NCI-H1930 (cell line): ENCODE measurements at places on chromosomes 2 and 18.
A peak's percentile ranks its signal among the peaks of the same experiment; 100 is the strongest.

- DNase-seq = no peak
These were observed 440.1 kb downstream of the ZEB2 start for GRCh38 chr2:144079803-144080202.

DNA sequence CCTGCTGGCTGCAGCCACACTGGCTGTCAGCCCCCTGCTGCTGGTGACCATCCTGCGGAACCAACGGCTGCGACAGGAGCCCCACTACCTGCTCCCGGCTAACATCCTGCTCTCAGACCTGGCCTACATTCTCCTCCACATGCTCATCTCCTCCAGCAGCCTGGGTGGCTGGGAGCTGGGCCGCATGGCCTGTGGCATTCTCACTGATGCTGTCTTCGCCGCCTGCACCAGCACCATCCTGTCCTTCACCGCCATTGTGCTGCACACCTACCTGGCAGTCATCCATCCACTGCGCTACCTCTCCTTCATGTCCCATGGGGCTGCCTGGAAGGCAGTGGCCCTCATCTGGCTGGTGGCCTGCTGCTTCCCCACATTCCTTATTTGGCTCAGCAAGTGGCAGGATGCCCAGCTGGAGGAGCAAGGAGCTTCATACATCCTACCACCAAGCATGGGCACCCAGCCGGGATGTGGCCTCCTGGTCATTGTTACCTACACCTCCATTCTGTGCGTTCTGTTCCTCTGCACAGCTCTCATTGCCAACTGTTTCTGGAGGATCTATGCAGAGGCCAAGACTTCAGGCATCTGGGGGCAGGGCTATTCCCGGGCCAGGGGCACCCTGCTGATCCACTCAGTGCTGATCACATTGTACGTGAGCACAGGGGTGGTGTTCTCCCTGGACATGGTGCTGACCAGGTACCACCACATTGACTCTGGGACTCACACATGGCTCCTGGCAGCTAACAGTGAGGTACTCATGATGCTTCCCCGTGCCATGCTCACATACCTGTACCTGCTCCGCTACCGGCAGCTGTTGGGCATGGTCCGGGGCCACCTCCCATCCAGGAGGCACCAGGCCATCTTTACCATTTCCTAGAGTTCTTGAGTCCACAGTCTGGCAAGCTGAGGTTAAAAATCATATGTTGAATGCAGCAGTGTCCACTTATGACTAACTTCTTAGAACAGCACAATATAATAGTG is 741 bp downstream of the GPR148 start:
- DNase-seq = no peak

- no peak for DNase-seq
These were observed 122.3 kb upstream of the FHL2 start for GRCh38 chr2:105521176-105521575.

- DNase-seq = no peak
These were observed 134.6 kb downstream of the TSN start for GRCh38 chr2:121890041-121890440.

GRCh38 chr2:196160946-196161345 is 10.4 kb downstream of the STK17B start:
- no peak for DNase-seq

- DNase-seq = no peak
These were observed 31.8 kb upstream of the DLX1 start for GRCh38 chr2:172053486-172053885.

GRCh38 chr2:19287324-19287723 is 71.1 kb downstream of the OSR1 start:
- no peak for DNase-seq

DNA sequence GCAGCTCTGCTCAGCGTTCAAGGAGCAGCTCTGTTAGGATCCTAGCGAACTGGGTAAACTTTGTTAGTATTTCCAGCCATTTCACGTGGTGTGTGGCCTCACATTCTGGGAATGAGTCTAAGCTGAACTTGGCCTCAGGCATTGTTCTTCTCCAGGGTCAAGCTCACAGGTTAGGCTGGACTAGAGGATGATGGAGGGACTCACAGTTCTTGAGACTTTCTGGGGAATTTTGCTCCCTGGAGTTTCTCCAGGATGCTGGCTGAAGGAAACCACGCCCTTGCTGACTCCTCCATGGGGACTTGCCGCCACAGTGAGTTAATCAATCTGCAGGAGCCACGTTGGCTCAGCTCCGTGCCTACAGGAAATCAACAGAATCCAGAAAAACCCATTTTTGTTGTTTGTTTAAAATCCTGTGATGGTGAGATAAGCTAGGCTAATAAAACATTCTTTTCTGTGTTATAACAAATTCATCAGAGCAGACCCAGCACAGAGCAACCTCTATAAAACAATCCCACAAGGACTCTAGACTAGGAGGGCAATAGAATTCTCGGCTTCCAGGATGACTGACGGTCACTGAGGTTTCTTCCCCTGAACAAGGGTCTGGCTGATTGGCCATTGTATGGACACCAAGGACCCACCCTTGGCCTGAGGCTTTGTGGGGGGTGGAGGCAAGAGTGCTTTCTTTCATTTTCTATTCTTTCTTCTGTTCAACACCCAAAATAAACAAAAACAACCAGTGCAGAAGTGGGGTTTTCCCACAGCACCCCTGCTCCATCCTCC is 12.6 kb downstream of the CNDP1 start:
- DNase-seq = no peak

DNA sequence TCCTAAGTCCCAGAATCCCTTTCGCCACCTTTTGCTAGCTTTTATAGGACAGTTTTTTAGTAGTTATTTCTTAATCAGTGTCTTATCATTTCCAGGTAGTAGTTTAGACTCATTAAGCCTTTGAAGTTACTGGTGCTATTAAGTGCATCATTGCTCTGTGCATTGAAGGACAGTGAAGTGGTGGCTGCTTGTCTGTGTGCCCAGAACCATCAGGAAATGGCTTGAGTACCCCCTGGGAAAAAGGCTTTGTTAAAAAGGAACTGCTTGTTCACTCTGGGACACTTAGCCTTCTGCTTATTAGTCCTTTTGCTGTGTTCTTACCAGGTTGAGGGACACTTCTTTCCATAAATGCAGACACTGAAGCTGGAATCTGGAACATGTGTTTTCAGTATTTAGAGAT is 30.0 kb downstream of the DTNA start:
- DNase-seq = no peak

DNA sequence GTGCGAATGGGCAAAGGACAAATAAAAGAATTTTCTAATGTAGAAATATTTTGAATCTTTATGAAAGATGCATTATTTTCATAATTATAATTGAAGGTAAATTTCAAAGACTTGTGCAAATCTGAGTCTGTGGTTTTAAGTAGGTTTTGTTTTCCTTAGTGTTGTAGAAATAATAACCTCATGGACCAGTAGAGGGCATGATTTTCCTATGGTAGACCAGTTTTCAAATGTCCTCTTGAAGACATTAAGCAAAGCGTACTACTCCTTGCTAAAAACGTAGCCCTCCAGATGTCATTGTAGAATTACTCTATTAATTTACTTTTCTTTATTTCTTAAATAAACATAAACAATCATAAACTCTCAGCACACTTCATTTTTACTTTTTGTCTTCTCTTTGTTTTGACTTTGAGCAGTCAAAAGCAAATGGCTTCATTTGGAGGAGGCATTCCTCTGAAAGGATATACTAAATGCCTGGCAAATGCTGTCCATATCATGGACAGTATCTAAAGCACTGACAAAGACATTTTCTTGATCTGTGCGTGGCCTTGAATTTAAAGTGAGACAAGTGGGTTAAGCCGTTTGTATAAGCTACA is 85.8 kb upstream of the FAM237A start:
- no peak for DNase-seq

DNA sequence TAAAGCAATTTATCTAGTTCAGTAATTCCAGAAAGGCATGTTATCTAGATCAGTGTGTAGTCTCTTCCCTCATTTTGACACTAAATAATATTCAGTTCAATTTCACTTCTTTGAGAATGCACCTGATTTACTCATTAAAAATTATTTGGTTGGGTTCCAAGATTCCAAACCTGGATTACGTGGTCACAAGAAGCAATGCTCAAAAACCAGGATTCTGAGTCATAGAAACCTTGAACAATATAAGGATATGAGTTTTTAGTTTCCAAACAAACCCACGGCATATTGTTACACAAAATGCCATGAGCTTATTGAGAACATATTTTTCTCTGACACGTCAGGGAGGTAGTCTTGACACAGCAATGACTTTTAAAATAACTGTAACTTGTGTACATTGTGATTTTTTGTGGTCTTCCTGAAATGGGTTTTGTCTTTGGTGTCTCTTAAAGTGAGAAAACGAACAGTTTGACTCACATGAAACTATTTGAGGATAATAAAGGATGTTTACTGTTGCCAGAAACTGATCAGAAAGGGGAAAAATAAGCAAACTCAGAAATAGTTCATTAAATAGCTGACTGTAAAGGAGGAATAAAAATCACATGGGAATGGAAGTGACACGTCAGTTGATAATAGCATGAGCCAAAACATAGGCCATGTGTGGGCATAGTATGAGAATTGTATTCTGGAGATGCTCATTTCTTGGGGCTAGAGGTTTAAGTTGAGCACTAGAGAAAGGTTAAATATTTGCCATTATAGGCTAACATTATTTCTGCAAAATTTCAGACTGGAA is 617.7 kb upstream of the CDH2 start:
- DNase-seq = no peak

GRCh38 chr2:218219934-218220333 is 2.9 kb downstream of the ARPC2 start:
- DNase-seq = no peak

DNA sequence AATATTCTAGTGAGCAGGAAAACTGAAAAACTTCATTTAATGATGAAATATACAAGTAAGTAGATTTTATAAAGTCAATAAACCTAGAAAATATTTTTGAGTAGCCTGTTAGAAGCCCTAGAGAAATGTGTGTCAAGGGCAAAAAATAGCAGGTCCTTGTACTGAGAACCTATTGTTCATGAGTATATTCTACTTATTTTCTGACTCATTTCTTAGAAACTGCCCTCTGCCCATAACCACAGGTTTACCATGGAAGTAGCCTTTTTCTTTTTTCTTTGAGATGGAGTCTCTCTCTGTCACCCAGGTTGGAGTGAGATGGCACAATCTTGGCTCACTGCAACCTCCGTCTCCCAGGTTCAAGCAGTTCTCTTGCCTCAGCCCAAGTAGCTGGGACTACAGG is 19.4 kb upstream of the SELENOI start:
- DNase-seq = no peak

DNA sequence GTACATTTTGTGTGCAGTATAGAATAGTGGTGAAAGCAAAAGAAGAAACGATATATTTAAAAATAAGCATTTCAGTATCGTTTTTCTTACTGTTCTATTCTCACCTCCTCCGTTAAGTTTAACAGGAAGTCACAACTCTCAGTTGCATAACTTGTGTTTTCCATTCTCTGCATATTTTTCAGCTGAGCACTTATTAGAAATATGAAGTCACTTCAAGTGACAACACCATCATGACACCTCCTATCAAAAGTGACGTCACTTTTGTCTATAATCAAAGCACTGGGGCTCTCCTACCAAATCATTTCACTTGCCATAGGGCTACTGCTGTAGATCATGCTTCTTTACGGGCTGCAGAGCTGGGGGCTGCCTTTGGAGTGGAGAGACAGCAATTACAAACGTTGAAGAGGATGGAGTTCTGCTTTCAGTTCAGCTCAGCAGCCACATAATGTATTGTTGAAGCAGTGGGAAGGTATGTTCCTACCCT is 36.3 kb downstream of the STAT4 start:
- no peak for DNase-seq

- no peak for DNase-seq
These were observed 175.9 kb upstream of the ITGA4 start for GRCh38 chr2:181281206-181281832.

DNA sequence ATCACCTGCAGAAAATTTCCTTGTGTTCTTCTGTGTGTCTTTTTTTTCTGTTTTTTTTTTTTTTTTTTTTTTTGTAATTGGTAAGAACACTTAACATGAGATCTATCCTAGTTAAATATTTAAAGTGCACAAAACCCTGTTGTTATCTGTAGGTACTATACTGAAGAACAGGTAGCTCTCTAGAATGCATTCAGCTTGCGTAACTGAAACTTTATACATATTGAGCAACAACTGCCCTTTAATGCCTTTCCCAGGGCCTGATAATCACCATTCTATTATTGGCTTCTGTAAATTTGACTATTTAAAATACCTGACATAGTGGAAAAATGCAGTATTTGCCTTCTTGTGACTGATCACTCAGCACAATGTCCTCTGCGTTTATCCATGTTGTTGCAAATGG is 701.8 kb downstream of the SUCLG1 start:
- no peak for DNase-seq

- DNase-seq = peak; percentile 70
These were observed 297.8 kb upstream of the SESTD1 start for GRCh38 chr2:179562330-179562885.

DNA sequence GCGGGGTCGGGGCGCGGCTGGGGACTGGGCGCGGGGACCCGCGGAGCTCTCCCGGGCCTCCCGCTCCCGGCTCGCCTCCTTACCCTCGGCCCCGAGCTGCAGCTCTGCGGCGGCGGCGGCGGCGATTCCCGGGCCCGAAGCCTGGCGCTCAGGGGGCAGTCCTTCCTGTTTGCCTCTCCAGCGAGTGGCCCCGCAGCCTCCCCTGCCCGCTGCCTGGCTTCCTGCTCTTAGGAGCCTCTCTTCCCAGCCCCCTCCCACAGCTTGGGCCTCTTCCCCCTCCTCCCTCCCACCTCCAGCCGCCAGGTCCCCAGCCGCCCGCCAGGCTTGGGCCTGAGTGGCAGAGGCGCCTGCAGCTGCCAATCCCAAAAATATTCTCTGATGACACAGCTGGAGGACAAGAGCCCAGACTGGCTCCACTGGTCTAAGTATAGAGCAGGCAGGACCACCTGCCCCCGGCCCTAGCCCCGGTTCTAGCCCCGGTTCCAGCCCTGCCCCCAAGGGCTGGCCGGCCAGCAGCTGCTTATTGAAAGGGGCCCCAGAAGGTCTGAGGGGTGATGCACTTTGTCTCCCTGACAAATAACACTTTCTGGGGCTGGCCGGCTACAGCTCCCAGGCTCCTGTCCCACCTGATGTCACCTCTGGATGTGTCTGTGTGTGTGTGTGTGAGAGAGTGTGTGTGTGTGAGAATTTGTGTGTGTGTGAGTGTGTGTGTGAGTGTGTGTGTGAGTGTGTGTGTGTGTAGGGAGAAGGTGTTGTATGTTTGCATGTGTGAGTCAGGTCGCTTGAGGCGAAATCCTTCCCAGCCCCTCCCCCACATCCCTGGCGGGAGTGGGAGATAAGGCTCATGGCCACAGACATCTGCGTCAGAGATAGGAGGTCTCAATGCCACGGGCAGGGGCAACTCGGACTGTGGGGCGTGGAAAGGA is at the start of gene OBSL1:
Gene OBSL1, minus strand, starts transcription at position 229 of the 926 bp plus-strand sequence. CDS start 307 bp downstream, outside the sequence.
- DNase-seq = peak; percentile 25

DNA sequence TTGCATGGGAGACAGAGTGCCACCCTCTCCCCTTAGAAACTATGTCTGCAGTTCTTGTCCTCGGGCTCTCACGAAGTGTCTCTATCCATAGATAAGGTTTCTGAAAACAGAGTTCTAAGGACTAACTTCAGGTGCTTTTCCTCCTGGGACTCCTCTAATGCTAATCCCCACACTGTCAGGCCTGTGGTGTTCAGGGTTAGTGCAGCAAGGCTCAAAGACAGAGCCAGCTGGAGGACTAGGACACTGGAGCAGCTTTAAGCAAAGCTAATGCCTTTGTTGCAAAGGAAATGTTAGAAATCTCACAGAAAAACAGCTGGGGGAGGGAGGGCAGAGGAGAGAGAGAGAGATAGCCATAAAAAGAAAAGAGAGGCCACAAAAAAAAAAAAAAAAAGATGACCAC is 824.0 kb upstream of the FSHR start:
- DNase-seq = no peak

GRCh38 chr2:189175869-189176433 is 3.6 kb downstream of the COL5A2 start:
- no peak for DNase-seq
